ENCODE measurements at places on chromosomes 13 and 19.
A peak's percentile ranks its signal among the peaks of the same experiment; 100 is the strongest.

DNA sequence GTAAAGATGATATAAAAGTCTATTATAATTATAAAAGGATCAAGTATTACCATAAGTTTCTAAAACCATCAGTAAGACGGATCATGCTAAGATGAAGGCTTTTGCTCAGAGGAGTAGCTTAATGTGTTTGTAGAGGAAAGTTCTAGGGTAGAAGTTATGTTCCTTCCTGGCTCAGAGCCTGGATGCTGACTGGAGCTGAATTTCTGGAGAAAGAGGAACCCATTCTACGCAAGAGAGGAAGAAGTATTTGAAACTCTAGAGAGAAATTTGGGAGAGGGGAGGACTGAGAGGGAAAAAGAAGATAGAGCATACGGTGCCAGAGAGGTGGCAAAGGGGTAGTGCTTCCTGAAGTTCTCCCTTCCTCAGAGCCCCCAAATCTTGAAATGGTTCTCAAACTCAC lies 51.4 kb upstream of the SGCG start:
- DNase-seq, result no peak

- no peak for DNase-seq
Measured at GRCh38 chr19:53357821-53358581, 7.5 kb upstream of the ZNF525 start.

- peak; percentile 73 for DNase-seq
Measured at GRCh38 chr13:67048821-67049150, 181.3 kb downstream of the PCDH9 start.

DNA sequence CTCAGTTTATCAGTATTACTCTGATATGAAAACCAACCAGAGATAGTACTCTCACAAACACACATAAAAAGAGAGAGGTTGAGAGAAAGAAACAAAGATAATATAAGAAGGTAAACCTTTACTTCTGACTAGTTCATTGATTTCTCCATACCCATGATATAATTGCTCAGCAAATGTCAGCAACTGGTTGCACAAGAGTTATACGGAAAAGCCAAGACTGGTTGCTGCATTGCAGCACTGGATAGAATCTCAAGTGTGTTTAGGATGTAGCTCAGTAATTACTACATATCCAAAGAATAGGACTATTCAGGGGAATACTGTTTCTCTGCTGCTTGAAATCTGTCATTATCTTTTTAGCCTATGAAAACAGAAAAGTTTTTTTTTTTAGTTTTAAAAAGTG lies 1332.8 kb downstream of the OLFM4 start:
- DNase-seq, result no peak

- no peak for DNase-seq
Measured at GRCh38 chr13:44196196-44196751, 177.3 kb upstream of the SERP2 start.

DNA sequence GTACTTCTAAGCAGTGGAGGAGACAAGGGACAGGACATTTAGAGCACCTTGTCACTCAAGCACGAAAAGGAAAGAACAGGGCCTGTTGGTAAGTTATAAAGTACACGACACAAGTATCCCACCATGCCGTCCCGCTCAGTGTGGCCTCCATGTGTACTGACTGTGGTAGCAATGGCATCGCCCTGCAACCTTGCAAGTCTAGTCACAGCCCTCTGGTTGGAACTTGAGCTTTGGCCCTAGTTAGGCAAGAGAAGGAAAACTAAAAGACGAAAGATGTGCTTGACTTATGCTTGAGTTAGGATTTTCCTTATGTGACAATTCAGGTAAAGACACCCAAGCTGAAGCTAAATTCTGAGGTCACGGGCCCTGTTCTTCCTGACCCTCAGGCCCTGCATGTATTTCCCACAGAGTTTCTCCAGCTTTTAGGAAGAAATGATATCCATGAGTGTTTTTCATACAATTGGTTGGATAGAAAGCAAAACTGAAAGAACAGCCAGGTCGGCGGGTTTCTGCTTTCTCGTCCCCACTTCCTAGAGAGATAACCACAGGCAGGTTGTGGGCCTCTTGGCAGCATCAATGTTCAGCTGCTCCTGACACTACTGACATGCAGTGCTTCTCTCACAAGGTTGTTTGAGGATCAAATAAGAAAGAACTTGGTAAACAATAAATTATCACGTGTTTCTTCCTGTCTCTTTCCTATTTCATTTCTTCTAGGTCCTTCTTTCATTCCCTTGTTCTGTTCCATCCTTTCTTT lies 216.2 kb downstream of the IRS2 start:
- DNase-seq, result no peak

GRCh38 chr13:62931853-62932252 lies 1516.2 kb upstream of the PCDH20 start:
- DNase-seq, result no peak

- no peak for DNase-seq
Measured at GRCh38 chr19:2428756-2429711, 1.6 kb upstream of the TIMM13 start.

DNA sequence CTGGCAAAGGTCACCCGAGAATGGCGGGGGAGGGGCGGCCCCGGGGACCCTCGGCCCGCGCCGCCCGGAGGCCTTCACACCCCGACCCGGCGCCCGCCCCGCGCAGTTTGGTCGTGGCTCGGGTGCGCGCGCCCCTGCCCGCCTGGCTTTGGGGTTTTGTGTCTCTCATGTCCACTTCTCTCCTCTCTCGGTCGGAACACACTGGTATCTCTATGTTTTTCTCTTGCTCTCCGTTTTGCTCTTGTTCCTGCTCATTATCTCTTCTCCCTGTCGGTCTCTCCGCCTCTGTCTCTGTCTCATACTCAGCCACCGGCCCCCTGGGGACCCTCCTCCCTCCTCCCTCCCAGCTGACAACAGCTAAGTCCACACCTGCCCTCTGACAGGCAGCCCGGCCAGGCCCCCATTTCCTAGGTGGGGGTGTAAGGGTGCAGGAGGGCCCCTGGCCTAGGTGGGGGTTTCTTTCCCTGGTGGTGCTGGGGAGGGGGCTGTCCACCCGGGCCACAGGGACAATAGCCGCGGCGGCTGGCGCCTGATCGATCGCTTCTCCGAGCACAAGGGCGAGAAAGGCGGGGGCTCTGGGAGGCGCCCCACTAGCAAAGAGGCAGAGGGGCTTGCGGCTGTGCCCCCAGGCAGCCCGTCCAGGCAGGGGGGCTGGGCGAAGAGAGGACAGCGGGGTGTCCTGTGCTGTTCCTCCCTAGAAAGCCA lies 2.3 kb downstream of the ONECUT3 start:
- no peak for DNase-seq

GRCh38 chr19:47644743-47645482 lies 36.0 kb downstream of the BICRA start:
- DNase-seq, result no peak

- DNase-seq, result no peak
Measured at GRCh38 chr13:98293103-98293502, 116.0 kb upstream of the RNF113B start.

DNA sequence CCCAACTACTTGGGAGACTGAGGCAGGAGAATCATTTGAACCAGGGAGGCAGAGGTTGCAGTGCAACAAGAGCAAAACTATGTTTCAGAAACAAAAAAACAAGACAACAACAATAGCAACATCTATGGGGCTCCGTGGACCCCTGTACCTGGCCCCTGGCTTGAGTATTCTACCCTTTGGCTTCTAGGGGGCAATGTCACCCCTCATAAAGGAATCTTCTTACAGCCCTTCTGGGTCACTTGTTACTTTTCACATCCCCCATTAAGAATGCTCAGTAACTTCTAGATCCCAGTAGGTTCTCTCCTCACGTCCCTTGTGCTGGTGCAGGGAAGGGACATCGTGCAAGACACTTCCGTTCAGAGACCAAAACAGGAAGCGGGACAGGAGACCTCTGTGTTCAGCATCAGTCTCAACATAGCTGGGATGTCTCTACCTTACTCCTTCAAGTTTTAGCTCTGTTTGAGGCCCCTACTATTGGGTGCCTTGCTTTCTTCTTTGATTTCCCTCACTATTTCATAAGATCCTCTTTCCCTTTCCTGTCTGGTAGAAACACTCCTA lies 218.1 kb upstream of the ARGLU1 start:
- no peak for DNase-seq

GRCh38 chr13:99662678-99663077 lies 161.4 kb downstream of the TM9SF2 start:
- no peak for DNase-seq

DNA sequence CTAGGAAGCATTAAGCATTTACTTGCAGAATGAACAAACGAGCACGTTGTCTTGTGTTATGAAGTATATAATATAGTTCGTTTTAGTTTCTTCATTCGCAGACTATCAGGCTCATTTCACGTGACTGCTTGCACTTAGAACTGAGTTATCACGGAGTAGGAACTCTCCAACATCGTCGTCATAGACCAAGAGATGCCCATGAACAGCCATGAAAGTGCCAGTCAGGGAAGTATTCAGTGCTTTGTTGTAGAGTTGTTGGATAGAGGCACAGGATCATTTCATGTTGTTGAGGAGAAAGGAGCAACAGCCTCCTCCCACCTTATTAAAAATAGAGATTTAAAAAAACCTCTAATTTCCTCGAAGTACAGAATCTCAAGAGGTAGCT lies 977 bp upstream of the IL17D start:
- DNase-seq, result no peak

DNA sequence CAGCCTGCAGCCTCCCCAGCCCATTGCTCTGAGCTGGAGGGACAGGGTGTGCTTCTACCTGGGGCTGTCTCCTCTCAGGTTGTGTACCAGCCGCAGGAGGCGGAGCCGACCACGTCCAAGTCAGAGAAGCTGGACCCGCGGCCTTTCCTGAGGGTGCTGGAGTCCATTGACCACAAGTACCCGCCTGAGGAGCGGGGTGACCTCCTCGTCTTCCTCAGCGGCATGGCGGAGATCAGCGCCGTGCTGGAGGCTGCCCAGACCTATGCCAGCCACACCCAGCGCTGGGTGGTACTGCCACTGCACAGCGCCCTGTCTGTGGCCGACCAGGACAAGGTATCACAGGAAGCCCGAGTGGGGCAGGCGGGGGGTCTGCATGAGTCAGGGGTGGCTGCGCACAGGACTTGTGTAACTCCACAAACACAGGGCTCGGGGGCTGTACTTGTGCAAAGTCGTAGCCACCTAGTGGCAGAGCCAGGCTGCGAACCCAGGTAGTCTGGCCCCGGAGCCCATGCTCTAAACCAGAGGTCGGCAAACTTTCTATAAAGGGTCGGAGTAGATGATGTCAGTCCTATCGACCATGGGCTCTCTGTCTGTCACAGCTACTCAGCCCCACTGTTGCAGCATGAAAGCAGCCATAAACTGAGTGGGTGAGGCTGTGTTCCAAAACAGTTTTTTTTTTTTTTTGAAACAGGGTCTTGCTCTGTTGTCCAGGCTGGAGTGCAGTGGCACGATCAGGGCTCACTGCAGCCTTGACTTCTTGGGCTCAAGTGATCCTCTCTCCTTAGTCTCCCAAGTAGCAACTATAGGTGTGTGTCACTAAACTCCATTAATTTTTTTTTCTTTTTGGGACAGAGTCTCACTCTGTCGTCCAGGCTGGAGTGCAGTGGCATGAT lies 8.9 kb downstream of the DHX34 start:
- no peak for DNase-seq

DNA sequence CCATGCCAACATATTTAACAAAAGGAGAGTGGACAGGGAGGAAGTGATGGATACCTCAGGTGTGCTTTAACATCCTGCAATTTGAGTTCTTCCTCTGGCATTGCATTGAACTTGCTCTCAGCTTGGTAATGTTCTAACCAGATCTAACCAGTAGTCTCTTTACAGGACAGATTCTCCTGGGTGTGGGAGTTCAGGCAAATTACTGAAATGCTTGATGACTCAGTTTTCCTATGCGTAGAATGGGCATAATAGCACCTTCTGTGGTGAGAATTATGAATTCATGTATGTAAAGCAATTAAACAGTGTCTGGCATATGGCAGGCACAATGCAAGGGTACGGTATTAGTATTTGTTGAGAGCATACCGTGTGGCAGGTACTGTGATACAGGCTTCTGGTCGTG lies 3.6 kb downstream of the AKAP11 start:
- no peak for DNase-seq

Data from non-pigmented ciliary epithelial cell (primary cell).